ENCODE measurements at places on chromosomes 3 and 15.

- DNase-seq: peak; percentile 89
Measured at GRCh38 chr3:181880331-181880730, 168.6 kb downstream of the SOX2 start.

- DNase-seq: no peak
Measured at GRCh38 chr3:171284308-171285075, 175.7 kb downstream of the TNIK start.

- no peak for DNase-seq
Measured at GRCh38 chr3:159866201-159866746, 122.4 kb upstream of the IL12A start.

- no peak for DNase-seq
Measured at GRCh38 chr3:160796813-160797164, 40.8 kb downstream of the PPM1L start.

GRCh38 chr3:155603302-155603701 is 141.6 kb downstream of the PLCH1 start:
- no peak for DNase-seq

DNA sequence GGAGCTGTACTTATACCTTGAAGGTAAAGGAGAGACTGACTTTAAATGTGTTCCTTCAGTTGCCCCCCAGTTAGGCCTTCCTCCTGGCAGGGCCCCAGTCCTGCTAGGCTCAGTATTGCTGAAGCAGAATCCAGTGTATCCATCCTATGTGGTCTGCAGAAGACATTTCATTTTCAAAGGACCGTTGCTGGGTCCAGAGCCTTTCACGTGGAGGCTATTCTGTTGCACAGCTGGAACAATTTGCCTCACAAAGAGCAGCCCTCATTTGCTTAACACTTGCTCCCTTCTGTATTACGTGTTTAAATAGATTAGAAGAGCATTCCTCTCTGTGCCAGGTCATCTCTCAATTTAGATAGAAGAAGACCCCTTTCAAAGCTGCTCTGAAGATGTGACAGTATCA is 78.9 kb upstream of the CFAP20DC start:
- DNase-seq: no peak
